ENCODE measurements at places on chromosomes 4 and X.

DNA sequence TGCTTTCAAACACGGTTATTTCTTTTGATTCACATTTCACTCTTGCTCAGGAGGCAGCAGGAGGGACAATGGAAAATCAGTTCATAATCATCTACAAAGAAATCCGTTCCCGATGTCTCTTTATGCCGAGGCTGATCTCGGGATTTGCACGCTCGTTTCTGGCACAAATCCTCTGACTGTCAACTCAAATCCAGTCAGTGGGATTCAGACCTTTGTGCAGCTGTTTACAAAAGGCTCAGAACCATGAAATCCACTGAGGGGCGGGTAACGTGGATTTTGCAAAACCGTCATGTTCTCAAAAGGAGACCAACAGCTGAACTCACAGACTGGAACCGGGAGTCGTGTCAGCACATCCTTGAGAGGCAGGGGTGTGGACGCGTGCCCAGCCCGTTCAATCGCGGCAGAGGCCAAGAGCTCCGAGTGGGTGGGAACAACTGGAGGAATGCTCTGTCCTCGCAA lies 46.4 kb downstream of the ACOX3 start:
- DNase-seq: no peak

DNA sequence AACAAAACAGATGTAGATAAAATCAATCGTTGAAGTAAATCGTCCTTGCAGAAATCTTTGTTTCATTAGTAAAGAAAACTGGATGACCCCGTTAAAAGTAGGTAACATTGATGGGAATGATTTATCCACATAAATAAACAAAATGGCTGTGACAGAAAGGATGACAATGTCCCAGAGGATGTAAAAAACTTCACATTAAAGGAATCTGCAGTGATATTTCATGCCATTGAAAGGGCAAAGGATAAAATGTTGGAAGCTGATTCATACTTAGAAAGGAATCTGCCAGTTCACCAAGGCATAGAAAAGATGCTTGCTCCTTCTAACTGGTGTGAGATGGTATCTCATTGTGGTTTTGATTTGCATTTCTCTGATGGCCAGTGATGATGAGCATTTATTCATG lies 24.2 kb upstream of the EPGN start:
- DNase-seq: no peak

DNA sequence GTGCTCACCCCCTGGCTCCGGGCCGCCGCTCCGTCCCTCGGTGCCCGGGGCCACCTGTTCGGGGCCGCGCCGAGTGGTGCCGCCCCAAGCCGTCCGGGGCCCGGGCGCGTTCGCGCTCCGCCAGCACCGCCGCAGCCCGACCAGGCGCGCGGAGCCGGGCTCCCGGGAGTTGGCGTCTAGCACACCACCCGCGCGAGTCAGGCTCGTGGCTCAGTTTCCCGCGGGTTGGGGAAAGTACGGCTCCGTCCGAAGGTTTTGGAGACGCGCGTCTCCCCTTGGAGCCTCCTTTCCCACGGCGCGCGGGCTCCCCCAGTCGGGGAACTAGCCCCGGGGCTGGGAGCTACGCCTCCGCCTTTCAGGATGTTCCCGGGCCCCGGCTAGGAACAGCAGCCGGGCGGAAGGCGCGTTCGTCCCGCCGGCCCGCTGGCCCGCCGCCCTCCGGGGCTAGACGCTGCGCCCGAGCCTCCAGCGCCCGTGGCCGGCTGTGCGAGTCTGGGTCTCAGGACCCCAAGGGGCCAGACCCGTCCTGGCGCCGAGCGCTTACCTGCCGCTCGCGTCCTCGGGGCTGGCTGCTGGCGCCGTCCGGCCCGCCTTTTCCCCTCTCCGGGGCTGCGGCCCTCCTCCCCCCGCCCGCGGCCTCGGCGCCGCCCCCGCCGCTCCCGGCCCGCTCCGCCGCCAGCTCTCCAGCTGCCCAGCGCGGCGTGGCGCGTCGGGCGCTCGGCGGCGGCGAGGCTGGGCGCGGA lies at the start of gene ADGRG2:
TSS of gene ADGRG2 (minus strand) at position 571 of the 743 bp plus-strand sequence. CDS start 53,634 bp downstream, outside the sequence.
- DNase-seq: peak; percentile 28

GRCh38 chrX:13669246-13669737 lies 16.4 kb downstream of the TCEANC start:
- no peak for DNase-seq

- DNase-seq: no peak
These were observed 220.7 kb upstream of the EMCN start for GRCh38 chr4:100738196-100739165.

DNA sequence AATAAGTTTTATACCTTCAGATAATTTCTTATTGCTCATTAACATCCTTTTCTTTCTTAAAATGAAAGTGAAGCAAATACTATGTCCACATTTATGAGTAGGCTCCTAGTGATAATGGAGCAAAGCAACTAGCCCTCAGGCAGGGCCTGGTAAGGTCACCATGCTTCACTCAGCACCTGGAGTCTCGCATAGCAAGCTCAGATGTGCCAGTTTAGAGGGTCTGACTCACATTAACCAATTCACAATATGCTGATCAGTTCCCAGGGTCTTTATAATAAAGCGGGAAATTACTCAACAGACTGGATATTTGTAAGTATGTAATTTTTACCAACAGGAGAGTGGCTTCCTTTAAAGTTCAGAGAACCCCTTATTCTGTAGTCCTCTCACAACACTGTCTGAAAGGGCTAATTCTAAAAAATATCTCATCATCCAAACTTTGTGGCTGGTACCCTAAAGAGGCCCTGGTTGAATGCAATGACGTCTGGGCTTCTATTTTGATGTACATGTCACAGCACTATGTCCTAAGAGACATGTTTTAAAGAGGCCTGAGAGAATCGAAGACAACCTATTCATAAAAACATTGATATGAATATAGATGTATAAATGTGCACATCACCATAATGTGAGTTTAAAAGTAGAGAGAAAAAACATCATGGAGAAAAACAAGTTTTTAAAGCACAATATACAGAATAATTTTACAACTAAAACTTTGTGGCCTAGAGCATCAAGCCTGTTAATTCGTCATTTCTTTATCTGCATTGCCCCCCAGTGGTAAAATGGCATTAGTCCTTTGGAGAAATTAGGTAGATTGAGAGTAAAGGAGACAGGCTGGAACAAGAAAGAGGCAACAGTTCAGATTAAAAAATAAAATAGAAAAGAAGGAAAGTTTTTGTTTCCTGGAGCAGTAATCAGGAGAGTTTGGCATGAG lies 44.3 kb downstream of the IL21 start:
- DNase-seq: peak; percentile 3

DNA sequence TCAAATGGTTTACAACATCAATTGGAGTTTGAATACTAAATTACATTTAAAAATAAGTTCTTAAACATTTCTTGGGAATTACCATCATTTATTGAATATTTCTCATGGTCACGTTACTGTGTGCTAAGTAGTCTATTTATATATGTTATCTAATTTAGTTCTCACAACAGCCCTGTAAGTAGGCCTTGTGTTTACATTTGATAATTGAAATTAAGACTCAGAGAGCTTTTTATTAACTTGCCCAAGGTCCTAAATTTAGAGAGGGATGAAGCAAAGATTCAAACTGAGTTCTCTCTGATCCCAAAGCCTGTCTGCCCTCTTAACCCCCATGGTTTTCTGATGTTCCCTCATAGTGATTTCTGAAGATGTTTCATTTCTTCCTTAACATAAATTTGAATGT lies 103.7 kb downstream of the CEP135 start:
- no peak for DNase-seq

- peak; percentile 19 for DNase-seq
These were observed 13.3 kb upstream of the MID1 start for GRCh38 chrX:10633722-10634121.

GRCh38 chr4:28890949-28891775 lies 1829.0 kb upstream of the PCDH7 start:
- DNase-seq: no peak

- no peak for DNase-seq
These were observed 1499.4 kb upstream of the PCDH7 start for GRCh38 chr4:29220761-29221160.

GRCh38 chr4:7847206-7847605 lies 92.5 kb downstream of the AFAP1 start:
- DNase-seq: no peak

GRCh38 chr4:138455097-138455496 lies 212.9 kb upstream of the SLC7A11 start:
- DNase-seq: no peak

Measured in NCI-H524 (cell line).